ENCODE measurements at places on chromosomes 5 and 9.
A peak's percentile ranks its signal among the peaks of the same experiment; 100 is the strongest.

DNA sequence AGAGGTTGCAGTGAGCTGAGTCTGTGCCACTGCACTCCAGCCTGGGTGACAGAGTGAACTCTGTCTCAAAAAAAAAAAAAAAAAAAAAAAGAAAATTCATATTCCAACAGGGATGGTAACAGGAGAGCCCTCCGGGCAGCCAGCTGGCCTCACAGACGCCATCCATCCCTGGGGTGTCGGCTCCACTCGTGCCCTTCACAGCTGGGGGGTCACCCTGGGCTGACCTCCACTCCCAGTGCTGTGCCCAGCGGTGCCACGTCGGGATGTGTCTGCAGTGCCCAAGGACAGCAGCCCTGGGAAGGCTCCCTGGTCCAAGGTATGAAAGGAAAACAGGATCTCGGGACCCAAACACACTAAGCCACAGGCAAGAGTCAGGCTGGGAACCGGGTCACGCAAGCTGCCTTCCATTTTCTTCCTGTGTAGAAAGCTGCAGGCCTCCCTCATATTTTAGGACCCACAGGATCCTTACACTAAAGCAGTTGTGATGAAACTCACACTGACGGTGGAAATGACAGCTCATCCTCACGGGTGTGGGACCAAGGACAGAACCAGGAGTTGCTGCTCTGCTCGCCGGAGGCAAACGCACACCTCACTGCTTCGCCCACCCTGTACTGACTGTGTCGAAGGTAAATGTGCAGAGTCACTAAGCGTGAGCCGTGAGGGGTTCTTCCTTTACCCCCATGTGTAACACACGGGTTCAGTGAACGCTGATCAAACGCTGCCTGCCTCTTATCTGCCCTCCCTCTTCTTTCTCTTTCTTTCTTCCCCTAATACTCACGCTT is 5.3 kb downstream of the SLC12A7 start:
- H3K27me3 ChIP-seq, result no peaks in the 10 kb centered on the region
- no peaks in the 10 kb centered on the region for H3K4me1 ChIP-seq
- H3K4me3 ChIP-seq, result no peak overlapping the region
- H3K36me3 ChIP-seq, result no peaks in the 10 kb centered on the region

GRCh38 chr9:86955561-86955960 is 8.3 kb upstream of the GAS1 start:
- H3K27me3 ChIP-seq, result no peaks in the 10 kb centered on the region
- no peak overlapping the region for H3K4me3 ChIP-seq
- no peaks in the 10 kb centered on the region for H3K4me1 ChIP-seq
- no peak for DNase-seq

DNA sequence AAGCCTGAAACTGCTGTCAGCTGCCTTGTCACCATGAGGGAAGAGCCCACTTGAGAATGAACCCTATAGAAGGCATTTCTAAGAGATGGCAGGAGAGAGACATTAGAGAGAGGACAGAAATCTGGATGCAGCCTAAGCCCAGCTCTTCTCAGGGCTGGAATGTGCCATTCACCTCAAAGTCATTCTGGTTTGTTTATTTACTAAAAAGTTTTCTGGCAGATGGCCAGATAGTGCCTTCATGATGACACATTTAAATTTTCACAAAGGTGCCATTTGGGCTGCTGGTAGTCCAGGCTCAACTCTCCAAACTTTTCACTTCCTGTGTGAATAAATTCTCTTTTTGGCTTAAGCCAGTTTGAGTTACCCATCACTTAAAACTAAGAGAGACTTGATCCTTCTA is 144.6 kb upstream of the ZNF366 start:
- no peaks in the 10 kb centered on the region for H3K36me3 ChIP-seq
- H3K27ac ChIP-seq, result no peak overlapping the region
- DNase-seq, result no peak
- no peaks in the 10 kb centered on the region for H3K4me1 ChIP-seq
- H3K4me3 ChIP-seq, result no peak overlapping the region
- no peaks in the 10 kb centered on the region for H3K27me3 ChIP-seq

DNA sequence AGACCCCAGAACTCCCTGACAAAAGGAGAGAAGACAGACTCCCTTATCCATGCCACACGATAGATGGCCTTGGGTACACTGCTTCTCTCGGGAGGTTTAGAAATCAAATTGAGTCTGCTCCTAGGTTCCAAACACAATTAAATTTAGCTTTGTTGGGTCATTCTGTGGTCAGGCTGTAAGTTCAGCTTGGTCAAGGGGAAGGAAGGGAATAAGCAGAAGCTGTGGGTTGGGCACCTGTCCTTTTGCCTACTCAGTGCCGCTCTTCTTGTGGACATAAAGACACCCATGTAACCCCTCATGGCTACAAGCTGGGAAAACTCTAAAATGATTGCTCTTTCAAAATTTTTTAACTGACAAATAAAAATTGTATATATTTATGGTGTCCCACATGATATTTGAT is 19.1 kb upstream of the AK3 start:
- H3K36me3 ChIP-seq, result no peaks in the 10 kb centered on the region
- H3K27ac ChIP-seq, result no peak overlapping the region
- DNase-seq, result no peak
- H3K4me3 ChIP-seq, result no peak overlapping the region
- peaks cover 5% of the 10 kb centered on the region for H3K4me1 ChIP-seq

- H3K27ac ChIP-seq, result no peak overlapping the region
- H3K4me1 ChIP-seq, result peaks cover 3% of the 10 kb centered on the region
- peaks cover 15% of the 10 kb centered on the region for H3K27me3 ChIP-seq
- no peak overlapping the region for H3K4me3 ChIP-seq
- H3K36me3 ChIP-seq, result no peaks in the 10 kb centered on the region
- DNase-seq, result no peak
Measured at GRCh38 chr5:31096238-31096865, 97.1 kb upstream of the CDH6 start.

DNA sequence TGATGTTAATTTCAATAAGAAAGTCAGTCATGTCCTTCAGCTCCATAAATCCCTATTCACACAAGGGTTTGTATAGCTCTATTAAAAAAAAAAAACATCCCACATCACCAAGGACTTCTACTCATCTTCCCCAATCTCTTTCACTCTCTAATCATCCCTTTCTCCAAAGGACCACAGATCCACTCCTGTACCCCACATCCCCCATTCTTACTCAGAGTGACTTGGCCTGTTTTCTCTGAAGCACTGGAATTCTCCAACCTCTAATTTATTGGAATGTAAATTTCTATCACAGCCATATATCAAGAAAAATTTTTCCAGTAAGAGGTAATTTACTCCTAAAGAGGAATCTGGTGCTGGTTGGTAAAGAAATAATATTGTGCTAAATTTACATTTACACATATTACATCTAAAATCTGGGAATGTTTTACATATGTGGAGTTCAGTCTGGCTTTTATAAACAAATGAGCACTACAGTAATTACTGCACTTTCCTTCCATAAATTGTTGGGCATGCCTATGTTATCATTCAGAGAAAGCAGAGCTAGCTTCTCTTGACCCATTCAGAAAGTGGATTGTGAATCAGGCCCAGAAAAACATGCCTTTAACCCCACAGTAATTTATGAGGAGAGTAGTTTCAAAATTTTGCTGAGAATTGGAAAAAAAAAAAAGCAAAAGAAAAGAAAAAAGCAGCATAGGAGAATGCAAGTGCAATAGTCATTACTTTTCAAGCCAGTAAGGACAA is 399.5 kb upstream of the TNC start:
- DNase-seq, result no peak
- no peaks in the 10 kb centered on the region for H3K27me3 ChIP-seq
- no peak overlapping the region for H3K27ac ChIP-seq
- H3K36me3 ChIP-seq, result no peaks in the 10 kb centered on the region

GRCh38 chr9:38018958-38019602 is 49.9 kb downstream of the SHB start:
- H3K36me3 ChIP-seq, result peaks cover 22% of the 10 kb centered on the region
- DNase-seq, result no peak
- H3K4me1 ChIP-seq, result peaks cover 66% of the 10 kb centered on the region
- H3K27ac ChIP-seq, result peak overlapping the region; percentile 98
- H3K27me3 ChIP-seq, result no peaks in the 10 kb centered on the region

DNA sequence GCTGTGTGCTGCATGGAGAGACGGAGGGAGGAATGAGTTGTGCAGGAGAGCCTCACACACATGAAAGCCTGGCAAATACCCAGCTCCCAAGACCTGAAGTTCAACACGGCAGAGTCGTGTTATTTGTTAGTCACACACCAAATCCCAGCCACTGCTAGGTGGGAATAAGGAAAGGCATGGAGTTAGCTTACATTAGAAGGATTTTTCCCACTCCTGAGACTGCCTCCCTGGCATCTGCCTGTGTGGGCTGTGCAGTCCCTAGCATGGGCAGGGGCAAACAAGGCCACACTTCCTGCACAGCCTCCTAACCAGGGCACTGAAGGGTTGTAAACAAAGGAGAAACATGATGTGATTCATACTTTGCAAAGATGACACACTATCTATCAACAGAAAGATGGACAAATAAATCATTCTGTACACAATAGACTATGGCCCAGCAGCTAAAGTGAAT is 306.8 kb downstream of the SPOCK1 start:
- peaks cover 40% of the 10 kb centered on the region for H3K4me1 ChIP-seq
- DNase-seq, result peak; percentile 79
- no peaks in the 10 kb centered on the region for H3K27me3 ChIP-seq
- H3K4me3 ChIP-seq, result no peak overlapping the region
- H3K36me3 ChIP-seq, result no peaks in the 10 kb centered on the region

DNA sequence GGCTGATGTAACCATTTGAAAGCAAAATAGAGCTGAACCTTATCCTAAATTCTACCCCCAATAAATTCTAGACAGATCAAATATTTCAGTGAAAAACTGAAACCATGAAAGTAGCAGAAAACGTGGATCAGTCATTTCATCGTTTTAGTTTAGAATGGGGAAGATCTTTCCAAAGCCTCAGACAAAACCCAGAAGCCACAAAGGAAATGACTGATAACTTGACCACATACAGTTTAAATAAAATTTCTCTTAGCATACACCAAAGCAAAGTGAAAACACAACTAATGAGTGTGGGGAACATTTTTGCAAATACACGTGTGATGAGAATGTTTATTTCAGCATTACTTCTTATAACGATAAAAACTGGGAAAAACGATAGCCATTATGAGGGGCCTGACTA is 284.8 kb downstream of the ADGRV1 start:
- H3K27me3 ChIP-seq, result no peaks in the 10 kb centered on the region
- H3K4me1 ChIP-seq, result no peaks in the 10 kb centered on the region
- no peaks in the 10 kb centered on the region for H3K36me3 ChIP-seq
- H3K27ac ChIP-seq, result no peak overlapping the region
- no peak overlapping the region for H3K4me3 ChIP-seq

GRCh38 chr5:141507387-141508091 is 18.7 kb downstream of the PCDHGC5 start:
- DNase-seq, result no peak
- H3K36me3 ChIP-seq, result peaks cover 11% of the 10 kb centered on the region
- peaks cover 17% of the 10 kb centered on the region for H3K4me1 ChIP-seq
- H3K4me3 ChIP-seq, result no peak overlapping the region
- H3K27me3 ChIP-seq, result no peaks in the 10 kb centered on the region

DNA sequence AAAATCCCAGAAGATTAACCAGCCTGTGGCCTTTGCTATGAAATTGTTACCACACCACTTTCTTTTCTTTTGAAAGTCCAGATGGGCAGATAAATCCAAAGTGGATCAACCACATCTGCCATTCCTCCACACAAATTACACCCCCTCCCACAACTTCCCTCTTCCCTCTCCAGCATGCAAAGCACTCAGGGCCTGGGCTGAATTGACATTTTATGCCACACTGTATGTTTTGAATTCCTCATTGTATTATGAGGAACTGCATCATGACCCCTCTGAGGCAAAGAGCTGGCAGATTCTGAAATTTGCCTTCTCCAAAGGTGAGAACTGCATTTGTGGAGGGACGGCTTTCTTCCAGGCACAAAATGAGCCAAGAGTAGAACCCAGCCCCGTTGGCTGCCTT is 589.2 kb upstream of the KLF4 start:
- H3K4me1 ChIP-seq, result no peaks in the 10 kb centered on the region
- H3K4me3 ChIP-seq, result no peak overlapping the region
- no peak overlapping the region for H3K27ac ChIP-seq
- DNase-seq, result no peak

DNA sequence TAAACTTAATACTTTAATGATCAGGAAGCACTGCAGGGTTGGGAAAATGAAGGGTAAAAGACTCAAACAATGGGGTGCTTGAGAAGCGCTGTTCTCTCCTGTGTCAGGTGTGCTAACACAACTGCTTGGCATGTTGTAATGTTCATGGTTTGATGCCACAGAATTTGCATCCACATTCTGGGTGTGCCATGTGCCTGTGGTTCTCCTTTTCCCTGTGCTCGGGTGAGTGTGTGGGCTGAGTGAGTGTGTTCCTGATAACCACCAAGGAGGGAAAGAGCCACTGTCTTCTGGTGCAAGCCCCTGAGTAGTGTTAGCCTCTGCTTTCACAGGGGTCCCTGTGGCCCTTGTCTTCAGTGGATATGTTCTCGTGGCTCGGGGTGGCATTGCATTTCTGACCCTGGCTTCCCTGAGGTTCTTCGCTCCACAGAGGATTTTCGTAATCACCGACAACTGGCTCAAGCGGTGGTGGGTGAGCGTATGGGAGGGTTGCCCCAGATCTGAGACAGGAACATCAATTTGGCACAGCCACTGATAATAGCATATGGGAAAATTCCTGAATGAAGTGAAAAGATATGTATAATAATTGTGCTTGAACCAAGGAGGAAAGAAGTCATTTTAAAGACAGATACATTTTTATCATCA is 102.0 kb downstream of the MVB12B start:
- no peak overlapping the region for H3K27ac ChIP-seq
- H3K27me3 ChIP-seq, result no peaks in the 10 kb centered on the region
- H3K36me3 ChIP-seq, result no peaks in the 10 kb centered on the region
- DNase-seq, result no peak

GRCh38 chr9:35906923-35907699 is 1.1 kb downstream of the HRCT1 start:
- peaks cover 44% of the 10 kb centered on the region for H3K4me1 ChIP-seq
- H3K27me3 ChIP-seq, result no peaks in the 10 kb centered on the region
- no peak for DNase-seq
- H3K36me3 ChIP-seq, result no peaks in the 10 kb centered on the region
- no peak overlapping the region for H3K4me3 ChIP-seq

All from RWPE2 (cell line).